T-helper 1 cell treated with Interleukin-12 subunit alpha and Interleukin-12 subunit beta and Interleukin-4 antibody, amounts not matched to agents 30 ng/mL and 1 ng/mL, for 36 hours (primary cell): ENCODE measurements at places on chromosomes 7 and 10. TPM values are rescaled to one million over a fixed set of nuclear protein-coding genes. Genes with fewer than 3 reads are reported as not detected.

The OR2A7 gene
- 3.5 and 3.9 TPM in 2 replicates for total RNA-seq

The KCNH2 gene
- total RNA-seq, result 0.80 and 0.91 TPM in 2 replicates

The PAPOLB gene
- total RNA-seq, result not detected in 2 replicates

The PPP1R9A gene
- total RNA-seq, result not detected in 2 replicates

The OR2A1 gene
- not detected in 2 replicates for total RNA-seq

The ARHGAP22 gene
- total RNA-seq, result not detected in 2 replicates
